ENCODE measurements at places on chromosomes 12 and 14.

DNA sequence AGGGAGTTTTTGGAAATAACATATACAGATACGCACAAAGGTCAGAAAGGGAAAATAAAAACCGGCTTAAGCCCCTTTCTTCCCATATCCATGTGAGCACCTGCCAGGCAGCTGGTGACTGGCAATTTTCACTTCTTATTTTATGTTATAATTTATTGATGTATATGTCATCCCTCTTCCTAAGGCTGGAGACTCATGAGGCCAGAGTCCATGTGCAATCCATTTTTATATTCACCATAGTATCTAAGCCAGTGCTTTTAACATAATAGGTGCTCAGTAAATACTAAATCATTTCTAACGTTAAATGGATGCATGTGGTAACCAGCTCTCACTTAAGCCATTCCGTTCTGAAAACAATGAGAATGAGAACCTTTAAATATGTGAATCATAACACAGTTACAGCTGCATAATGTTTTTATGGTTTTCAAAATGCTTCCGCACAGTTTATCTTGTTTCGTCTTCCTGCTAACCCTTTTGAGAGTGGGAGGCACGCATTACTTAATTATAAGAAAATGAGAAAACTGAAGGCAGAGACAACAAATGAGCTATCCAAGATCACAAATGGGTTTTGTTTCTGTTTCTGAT lies 178.3 kb downstream of the CACNA1C start:
- DNase-seq: no peak

DNA sequence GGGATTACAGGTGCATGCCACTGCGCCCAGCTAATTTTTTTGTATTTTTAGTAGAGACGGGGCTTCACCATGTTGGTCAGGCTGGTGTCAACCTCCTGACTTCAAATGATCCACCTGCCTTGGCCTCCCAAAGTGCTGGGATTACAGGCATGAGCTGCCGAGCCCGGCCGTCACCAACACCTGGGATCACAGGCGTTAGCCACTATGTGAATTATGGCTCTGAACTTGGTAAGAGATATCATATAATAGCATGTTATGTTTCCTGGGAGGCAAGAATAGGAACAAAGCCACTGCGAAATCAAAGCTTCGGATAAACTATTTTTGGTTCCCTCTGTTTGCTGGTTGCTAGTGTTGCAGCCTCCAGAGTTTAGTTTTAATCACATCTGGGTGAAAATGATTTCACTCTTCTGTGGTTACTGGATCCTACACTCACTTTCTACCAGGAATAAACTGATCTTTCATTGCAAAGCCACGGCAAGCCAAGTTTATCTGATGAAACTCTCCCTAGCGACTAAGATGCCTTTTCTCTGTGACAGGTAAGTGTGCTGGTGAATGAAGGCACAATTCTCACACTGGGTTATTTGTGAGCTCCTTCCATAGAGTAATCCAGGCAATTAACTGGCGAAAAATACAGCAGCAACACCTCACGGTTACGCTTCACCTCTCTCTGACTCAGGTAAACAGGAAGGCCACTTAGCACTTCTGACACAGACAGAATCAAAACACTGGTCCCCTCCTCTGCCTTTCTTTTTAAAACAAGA lies 16.7 kb downstream of the SNRNP35 start:
- DNase-seq: no peak

- DNase-seq: no peak
Measured at GRCh38 chr12:25675808-25676207, 122.7 kb upstream of the LMNTD1 start.

GRCh38 chr14:99012703-99013102 lies 259.3 kb downstream of the BCL11B start:
- no peak for DNase-seq

All from DMS153 (cell line).